Activated naive CD8-positive, alpha-beta T cell treated with anti-CD3 and anti-CD28 coated beads, Interleukin-2, amount 10 ng/mL, durations not matched to agents 7 days and 5 days (primary cell): ENCODE measurements at places on chromosomes 7 and 10.

DNA sequence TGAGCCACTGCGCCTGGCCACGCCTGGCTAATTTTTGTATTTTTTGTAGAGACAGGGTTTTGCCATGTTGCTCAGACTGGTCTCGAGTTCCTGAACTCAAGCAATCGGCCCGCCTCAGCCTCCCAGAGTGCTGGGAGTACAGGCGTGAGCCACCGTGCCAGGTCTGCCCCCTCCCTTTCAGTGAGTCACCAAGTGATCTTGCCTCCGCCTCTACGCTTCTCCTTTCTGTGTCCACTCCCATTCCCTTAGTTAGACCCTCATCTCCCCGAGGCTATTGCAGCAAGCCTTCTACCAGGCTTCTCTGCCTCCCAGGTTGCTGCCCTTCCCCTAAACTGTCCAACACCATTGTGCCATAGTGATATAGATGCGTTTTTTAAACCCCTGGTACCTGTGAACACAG is 32.9 kb downstream of the CDC123 start:
- no peak for DNase-seq

- no peak for DNase-seq
Observed at GRCh38 chr10:112261281-112261822, 21.8 kb upstream of the TECTB start.

- no peak for DNase-seq
Observed at GRCh38 chr10:122786269-122786668, 59.4 kb downstream of the CUZD1 start.

DNA sequence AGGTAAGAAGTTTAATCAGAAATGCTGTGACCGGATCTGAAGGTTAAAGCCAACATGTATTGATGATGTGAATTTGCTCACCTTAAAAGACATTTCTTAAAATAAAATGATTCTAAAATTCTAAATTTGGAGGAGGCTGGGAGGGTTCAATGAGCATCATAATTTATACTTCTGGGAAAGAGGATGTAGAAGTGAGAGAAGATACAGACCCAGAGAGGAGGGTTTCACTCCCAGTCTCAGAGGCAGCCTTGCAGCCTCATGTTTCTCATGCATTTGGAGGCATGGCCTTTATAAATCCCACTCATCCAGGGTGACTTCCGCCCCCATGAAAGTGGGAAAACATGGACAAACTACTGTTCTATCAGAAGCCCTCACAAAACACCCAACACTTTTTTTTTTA is 305.6 kb upstream of the PITRM1 start:
- no peak for DNase-seq

- no peak for DNase-seq
Observed at GRCh38 chr10:54900584-54900983, 99.6 kb upstream of the PCDH15 start.

GRCh38 chr7:73521636-73522104 is 423 bp downstream of the BAZ1B start:
- peak; percentile 73 for DNase-seq

- no peak for DNase-seq
Observed at GRCh38 chr7:32870298-32870697, 21.3 kb downstream of the KBTBD2 start.
